HepG2 (cell line): ENCODE measurements at places on chromosomes 2 and 18.

GRCh38 chr2:66840321-66841002, 405.5 kb downstream of the MEIS1 start:
- DNase-seq: no peak

GRCh38 chr2:101998896-101999789, 7.4 kb downstream of the IL1R2 start:
- DNase-seq: peak; percentile 89

GRCh38 chr2:104473546-104473945, 380.4 kb upstream of the POU3F3 start:
- no peak for DNase-seq

DNA sequence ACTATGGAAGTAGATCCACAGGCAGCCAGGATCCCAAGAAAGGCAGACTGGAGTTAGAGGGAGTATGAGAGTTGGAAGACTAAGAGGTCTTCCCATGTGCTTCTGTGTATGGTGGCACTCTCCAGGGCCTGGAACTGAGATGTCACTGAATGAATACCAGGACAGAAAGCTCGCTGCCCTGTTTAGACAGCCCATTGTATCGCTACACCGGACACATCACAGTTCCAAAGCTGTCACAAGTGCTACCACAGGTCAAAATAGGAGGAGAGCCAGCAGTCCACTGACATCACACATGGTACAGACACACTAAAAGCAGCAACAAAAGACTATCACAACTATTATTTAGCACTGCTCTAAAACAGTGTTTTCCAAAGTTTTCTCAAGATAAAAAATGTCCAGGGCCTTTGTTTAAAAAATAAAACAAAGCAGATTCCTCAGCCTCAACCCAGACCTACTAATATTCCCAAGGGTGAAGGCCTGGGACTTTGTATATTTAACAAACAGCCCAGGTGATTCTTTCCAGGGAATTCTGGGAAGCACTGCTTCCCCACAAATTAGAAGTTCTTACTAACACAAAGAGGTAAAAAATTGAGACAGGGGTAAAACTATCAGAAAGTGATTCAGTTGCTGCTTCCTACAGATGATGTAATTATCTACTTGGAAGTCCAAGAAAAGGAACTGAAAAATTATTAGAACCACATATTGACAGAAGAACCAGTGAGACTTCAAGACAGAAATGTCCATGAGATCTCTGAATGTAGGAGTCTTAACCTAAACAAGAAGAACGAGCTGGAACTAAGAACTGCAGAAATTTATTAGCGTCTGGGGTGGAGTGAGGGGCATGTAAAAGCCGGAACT, 116.0 kb downstream of the DTNB start:
- DNase-seq: no peak

DNA sequence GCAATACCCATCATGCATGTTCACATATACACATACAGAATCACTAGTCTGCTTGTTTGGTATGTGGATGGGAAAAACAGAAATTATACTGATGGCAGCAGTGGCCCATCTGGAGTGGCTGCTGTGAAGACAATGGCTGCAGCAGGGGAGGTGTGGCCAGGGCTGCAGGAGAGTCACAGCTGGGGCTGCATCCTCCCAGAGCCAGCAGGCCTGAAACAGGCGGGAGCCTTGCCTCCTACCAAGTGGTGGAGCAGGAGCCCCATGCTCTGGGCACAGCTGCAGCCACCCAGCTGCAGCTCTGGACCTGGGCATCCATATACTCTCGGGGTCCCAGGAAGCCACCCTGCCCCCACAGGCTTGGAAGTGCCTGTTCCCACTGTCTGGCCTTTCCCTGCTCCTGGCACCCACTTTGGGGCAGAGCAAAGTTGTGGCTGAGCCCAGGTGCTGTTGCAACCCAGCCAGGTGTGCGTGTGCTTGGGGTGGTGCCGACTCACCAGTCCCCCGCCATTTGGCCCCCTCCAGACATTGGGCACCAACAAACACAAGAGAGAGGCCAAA, 136.6 kb downstream of the SPAG16 start:
- DNase-seq: no peak

DNA sequence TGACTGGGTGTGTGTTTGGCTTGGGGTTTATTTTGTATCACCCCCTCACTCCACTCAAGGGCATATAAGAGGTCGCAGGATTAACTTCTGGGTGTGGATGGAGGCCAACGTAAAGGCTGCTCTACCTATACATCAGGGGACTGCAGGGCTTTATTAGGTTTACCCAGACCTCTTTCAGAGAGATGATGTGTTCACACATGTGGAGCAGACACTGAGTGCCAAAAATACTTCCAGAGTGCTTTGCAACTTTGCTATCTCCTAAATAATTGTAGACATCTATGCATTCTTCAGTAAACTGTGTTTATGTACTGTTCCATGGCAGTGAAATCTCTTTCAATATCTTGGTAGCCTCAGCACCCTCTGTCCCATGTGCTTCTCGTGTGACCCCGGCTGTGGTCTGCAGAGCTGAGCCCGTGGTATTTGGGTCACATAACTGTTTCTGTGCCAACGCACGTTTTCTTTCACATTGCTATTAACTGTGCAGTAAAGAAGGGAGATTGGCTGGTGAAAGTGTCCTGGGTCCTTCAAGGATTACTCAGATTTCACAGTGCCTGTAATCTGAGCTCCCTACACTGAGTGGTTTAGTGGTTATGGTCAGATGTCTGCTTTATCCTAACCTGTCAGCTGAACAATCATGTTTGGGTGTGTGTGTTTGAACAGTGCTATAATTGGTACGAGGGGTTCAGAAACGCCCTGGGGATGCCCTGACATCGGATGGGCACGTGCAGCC, 208.1 kb downstream of the VAPA start:
- no peak for DNase-seq

DNA sequence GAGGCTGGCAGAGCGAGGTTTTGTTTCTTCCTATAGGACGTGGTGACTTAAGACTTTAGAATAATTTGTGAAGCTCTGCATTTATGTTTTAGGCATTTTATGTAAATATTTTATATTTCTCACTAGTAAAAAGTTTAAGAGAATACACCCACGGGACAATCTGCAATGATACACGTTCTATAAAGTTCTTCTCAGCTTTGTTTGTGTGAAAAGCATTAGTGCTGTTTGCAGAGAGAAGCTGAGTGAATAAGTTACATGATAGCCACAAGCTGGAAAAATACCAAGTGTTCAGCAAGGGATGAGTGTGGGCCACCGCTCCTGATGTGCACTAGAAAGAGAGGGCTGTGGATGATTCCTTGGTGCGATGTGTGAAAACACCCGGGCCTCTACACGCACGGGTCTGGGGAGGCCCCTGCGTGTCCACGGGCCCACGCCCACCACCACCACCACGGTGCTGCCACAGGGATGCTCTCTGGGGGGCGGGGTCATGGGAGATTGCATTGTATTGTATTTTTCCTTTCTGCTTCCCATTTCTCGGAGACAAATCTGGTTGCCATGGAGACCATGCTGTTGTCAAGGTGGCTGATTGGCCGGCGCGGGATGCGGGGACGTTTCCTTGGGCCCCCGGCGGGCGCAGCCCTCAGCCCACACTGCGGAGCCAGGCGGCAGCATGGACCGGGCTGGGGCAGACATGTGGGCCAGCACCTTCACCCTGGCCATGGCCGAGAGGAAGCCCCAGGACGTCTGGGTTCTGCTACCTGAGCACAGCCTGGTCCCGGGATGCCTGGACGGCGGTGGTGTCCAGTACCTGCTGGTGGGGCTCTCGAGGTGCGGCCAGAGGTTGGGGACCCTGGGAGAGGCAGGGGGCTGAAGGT, at the start of gene RTP5:
RTP5 (plus strand) TSS at position 643 of the 875 bp plus-strand sequence; CDS start at position 671, 28 bp downstream.
- no peak for DNase-seq

GRCh38 chr2:56199492-56199891, 15.7 kb downstream of the CCDC85A start:
- DNase-seq: no peak

GRCh38 chr2:37683241-37683640, 11.8 kb upstream of the CDC42EP3 start:
- no peak for DNase-seq

- no peak for DNase-seq
Observed at GRCh38 chr18:12334366-12334808, 26.3 kb downstream of the TUBB6 start.

DNA sequence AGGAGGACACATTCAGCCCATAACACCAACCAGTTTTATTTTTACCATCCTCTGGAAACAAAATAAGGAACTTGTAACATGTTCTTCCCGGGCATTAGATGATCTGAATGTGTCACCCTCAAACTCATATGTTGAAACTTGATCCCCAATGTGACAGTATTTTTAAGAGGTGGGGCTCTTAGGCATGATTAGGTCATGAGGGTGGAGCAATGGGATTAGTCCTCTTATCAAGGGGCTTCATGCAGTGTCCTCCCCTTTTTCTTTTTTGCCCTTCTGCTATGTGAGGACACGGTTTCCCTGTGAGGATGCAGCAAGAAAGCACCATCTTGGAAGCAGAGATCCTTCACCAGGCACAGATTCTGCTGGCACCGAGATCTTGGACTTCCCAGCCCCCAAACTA, 401.5 kb upstream of the TRIB2 start:
- no peak for DNase-seq

DNA sequence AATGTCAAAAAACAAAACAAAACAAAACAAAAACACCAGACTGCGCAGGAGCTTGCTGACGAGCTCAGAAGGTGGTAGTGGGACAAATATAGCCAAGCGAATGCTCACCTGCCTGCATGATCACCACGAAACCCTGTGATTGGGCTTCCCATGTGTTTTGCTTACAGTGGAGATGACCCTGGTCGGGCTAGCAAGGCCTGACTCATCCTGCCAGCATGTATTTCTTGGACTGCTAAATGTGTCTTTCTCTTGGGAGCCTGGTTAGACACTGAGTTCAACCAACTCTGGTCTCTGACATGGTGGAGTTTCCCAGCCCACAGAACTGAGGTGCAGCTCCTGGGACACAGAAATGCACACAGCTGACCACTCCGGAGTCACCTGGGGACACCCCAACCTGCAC, 30.7 kb upstream of the DUSP2 start:
- DNase-seq: no peak

GRCh38 chr18:37536656-37537055, 28.9 kb downstream of the CELF4 start:
- no peak for DNase-seq

DNA sequence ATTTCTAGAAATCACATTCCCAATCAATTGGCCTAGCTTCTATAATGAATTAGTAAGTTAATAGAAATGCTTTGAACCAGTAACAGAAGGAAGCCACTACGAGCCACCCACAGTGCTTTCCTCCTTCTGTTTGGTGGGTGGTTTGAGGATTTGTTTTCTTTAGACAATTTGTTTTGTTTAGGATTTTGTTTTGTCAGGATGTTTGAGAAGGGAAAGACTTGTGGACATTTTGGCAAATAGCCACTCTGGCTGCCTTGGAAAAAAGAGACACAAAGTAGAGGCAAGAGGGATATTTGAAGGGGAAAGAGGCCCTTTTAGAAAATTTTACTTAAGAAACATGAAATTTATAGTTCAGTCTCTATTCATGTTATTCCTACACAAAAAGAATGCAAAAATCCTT, 47.7 kb downstream of the TANK start:
- DNase-seq: no peak

GRCh38 chr2:24497685-24498084, 6.6 kb downstream of the NCOA1 start:
- DNase-seq: no peak
